CD4-positive, alpha-beta T cell treated with Interleukin-6 at 100 ng/mL for 8 hours (primary cell): ENCODE measurements at places on chromosomes 3 and 15.

- DNase-seq, result no peak
Observed at GRCh38 chr3:15253023-15253697, 47.1 kb downstream of the CAPN7 start.

GRCh38 chr15:44286814-44287452 lies 1.6 kb upstream of the GOLM2 start:
- DNase-seq, result no peak

DNA sequence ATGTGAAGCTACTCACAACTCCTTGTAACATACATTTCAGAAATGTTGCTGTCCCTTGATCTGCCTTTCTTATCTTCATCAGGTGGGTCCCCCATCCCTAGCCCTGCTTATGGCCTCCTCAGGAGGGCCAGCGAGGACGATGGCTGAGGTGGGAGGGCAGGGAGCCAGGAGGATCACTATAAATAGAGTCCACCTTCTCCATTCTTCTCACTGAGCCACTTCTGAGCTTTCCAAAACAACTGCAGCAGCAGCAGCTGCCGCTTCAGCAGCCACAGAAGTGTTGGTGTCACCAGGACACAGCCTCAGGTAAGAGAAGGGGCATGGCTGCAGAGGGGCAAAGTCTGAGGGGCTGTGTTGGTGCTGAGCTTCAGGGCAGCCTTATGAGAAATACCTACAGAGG lies 53.5 kb downstream of the ANAPC13 start:
- no peak for DNase-seq

DNA sequence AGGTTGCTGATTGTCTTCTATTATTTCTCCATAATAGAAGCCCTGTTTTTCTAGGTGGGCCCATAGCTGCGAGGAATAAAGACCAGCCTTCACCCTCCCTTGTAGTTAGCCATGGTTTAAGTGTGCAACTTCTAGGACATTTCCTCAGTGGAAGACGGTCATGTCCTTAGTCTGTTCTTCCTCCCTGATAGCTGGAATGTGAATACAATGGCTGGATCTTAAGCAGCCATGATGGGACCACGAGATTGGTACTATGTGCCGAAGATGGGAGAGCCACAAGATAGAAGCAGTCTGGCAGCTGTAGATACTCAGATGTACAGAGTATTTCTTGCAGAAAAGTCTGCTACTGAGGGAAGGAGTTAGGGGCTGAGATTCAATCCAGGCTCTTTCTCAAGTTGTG lies 152.9 kb downstream of the PTPRG start:
- DNase-seq, result no peak

- DNase-seq, result no peak
Observed at GRCh38 chr15:81097890-81098280, 36.2 kb upstream of the CFAP161 start.

DNA sequence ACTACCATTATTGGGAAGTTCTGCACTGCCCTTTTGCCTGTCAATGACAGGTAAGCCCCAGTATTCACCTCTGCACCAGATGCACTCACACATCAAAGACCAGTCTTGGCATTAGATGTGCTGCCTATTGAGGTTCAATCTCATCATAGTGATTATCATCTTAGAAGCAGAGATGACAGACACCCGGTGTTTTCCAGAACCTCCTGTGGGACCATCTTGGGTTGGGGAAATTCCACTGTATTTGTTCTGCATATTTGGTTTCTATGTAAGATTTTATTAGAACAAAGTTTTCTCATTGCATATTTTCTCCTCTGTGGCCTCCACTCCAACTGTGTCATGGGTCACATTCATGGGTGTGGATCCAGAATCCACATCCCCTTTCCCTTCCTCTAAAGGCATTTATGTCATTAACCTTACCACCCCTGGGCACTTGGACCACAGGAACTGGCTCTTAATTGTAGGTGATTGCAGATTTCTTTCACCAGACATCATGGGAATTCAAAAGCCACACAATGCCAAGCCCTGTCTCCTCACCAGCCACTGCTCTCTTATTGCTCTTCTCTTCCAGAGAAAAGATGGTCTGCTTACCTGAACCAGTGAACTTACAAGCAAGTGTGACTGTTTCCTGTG lies 31.2 kb downstream of the PLA1A start:
- DNase-seq, result no peak

GRCh38 chr3:13715167-13715954 lies 164.5 kb downstream of the WNT7A start:
- no peak for DNase-seq

- no peak for DNase-seq
Observed at GRCh38 chr3:104460477-104461406, 906.0 kb upstream of the ALCAM start.

DNA sequence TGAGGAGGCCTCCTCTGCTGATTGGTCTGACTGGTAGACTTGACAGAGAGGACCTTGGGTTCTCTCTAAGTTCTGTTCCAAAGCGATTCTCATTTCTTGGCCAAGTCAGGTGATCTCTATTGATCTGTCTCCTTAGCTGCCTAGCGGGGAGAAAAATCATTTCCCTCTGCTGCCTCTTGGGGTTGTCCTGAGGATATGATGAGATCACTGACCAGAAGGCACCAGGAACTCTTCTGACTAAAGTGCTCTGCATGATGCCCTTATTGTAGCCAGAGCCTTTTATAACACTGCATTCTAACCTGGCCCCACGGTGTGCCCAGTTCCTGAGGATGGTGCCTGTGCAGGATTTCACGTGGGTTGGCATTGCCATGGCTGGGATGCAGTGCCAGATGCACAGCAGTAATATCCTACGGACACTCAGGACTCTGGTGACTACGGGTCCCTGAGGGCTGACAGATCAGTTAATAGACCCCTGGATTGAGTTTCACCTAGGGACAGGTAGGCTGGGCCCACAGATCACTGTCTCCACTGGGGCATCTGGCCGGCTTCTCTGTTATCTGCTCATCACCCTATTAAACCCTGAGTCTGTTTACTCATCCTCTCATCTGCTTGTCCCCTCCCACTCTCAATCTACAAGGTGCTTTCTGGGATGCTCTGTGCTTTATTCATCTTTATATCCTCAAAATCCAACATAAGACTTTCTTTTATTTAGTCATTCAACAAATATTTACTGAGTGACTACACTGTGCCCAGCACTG lies 3.9 kb upstream of the HEG1 start:
- DNase-seq, result no peak

DNA sequence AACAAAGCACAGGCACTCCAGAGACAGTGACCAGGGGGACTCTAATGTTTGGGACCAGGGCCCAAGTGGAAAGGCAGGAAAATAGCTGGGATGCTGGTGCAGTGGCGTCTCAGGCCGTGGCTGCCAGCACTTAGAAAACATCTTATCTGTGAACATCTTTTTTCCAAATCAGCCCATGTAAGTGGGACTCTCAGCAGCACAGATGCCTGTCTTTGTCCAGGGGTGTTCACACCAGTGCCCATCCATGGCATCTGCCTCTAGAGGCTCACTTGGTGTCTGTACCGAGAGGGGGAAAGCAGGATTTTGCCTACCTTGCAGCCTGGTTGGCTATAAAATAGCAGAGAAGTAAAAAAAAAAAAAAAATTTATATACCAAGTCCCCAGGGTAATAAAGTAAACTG lies 26.7 kb downstream of the SLC12A8 start:
- no peak for DNase-seq

DNA sequence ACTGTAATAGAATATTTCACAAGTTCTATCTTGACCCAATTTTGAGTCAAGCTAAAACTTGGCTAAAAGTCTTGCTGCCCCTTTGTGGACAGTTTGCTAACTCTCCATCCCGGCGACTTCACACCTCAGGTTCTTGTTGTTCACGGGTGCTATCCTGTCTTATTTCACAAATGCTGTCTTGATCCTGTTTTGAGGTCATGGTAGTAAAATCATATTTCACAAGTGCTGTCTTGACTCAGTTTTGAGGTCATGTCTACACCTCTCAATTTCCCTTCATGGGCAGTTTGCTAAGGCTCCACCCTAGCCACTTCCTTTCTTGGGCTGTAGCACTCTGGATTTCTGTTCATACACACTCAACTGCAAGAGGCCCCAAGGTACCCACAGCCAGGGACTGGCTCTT lies 45.0 kb upstream of the GK5 start:
- DNase-seq, result peak; percentile 28

- DNase-seq, result no peak
Observed at GRCh38 chr15:43958861-43959330, 132.1 kb downstream of the WDR76 start.

GRCh38 chr3:102258666-102259227 lies 176.1 kb upstream of the ZPLD1 start:
- no peak for DNase-seq

DNA sequence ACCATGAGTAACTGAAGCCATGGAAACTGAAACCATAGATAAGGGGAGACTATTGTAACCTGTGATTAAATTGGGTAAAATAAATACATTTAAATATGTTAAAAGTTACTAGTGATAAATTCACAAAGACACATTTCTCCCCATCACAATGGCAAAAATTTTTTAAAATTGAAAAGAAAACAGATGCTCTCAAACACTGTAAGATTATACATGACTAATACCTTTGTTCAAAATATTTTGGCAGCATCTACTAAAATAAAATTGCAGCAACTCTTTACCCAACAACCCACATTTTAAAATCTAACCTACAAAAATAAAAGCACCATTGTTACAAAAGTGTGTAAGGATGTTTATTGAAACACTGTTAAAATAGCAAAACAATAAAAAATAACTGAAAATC lies 93.3 kb downstream of the CLASP2 start:
- no peak for DNase-seq

DNA sequence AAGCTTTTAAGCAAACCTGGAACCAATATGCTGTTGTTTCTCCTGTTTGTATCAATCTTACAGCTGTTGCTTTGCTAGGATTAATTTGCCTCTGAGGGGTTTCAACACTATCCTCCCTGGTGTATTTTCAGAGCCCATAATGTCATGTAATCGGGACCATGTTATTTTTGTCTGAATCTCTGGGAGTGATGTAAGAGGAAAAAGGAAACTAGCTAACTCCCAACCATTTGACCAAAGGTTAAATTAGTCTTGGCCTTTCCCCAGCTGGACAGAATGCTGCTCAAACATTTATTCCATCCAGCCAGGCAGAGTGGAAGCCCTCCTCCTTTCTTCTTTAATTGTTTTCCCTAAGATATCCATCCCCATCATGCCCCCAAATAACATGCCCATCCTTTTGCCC lies 142.2 kb downstream of the ALDH1A2 start:
- no peak for DNase-seq

GRCh38 chr15:70142322-70143191 lies 44.8 kb upstream of the TLE3 start:
- peak; percentile 7 for DNase-seq

GRCh38 chr15:26083896-26084295 lies 220.8 kb upstream of the ATP10A start:
- no peak for DNase-seq

- no peak for DNase-seq
Observed at GRCh38 chr3:47006145-47006651, 26.7 kb downstream of the NBEAL2 start.

DNA sequence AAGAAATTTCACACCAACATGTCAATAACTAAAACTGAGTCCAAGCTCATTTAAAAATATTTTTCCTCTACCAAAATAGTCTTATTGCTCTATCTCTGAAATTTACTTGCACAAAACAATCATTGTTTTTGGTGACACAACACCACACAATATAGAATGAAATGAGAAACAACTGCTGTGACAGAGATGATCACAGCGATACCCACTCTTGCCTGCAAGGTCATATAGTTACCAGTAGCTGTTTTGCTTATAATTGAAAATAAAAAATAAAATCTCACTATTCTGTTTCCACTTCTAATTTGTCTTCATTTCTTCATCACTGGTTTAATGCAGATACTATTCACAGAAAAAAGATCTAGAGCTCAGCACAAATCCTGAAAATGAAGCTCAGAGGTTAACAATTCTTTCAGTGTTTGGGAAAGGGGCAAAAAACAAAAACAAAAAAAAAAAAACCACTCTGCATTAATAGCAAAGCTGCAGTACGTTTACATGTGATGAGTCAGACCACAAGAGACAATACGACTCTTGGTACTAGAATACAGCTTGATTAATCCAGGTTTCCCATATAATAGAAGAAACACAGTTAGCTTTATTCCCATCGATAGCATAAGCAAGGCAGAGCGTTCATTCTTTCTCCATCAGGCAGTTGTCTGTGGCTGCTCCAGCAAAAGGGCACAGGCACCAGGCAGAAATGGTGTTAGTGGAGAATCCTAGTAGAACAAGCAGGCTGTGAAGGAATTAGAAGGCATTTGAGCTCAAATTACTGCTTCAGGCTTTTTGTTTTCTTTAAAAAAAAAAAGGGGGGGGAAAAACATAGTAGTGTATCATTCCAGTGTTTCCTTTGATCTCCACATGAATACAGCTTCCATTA lies 773 bp downstream of the ANKRD28 start:
- no peak for DNase-seq

DNA sequence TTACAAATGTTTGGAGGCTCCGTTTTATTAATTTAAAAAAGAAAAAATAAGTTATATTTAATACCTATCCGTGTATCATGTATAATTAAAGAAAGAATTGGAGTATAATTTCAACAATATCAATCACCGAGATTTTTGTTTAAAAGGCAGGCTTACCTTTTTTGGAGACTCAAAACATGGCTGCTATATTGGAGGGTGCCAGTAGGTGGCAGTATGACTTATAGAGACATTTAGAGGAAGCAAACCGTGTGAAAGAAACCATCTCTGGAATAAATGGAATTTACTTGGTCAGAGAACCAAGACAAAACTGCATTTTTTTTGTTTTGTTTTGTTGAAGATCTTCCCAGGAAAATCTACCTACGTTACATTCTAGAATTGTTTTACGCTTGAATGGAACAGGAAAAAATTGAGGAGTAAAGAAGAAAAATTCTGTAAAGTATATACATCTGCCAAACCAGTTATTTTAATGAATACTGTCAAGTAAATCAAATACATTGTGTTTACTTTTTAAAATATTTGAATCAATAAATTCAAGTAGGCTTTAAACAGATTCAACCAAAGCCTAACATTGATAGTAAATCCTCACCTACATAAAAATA lies 802.6 kb upstream of the ALCAM start:
- peak; percentile 40 for DNase-seq

DNA sequence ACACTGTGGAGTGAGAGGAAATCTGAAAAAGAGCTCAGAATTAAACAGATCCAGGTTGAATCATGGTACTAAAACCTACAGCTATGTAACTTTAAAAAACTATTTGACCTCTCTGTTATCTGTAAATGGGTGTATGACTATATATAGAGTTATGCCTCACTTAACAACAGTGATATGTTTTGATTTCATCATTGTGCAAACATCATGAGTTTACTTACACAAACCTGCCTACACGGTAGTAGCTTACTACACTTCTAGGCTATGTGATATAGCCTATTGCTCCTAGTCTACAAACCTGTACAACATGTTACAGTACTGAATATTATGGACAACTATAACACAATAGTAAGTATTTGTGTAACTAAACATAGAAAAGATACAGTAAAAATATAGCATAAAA lies 191.6 kb upstream of the MEIS2 start:
- DNase-seq, result no peak

DNA sequence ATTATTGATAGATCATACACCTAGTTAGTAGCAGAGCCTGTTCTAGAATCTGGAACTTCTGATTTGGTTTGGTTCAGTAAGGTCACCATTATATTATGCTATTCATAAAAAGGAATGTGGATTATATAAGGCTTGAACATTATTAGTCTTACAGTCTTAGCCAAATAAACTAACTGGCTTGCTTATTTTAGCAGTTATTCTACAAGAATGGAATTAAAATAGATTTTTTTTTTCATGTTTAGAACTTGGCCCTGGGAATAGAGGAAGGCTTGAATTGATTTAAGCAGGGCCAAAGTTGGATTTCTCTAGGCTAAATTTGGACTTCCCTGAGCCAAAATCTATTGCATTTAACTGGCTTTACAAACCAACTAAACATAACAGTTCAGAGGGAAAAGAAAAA lies 24.4 kb downstream of the DTWD1 start:
- no peak for DNase-seq

GRCh38 chr3:48215019-48215418 lies 8.3 kb upstream of the CAMP start:
- no peak for DNase-seq
